Activated CD4-positive, alpha-beta T cell treated with anti-CD3 and anti-CD28 coated beads, Interleukin-2, Interleukin-4, amounts not matched to agents 100 ng/mL and 50 ng/mL, durations not matched to agents 16 hours and 8 hours (primary cell): ENCODE measurements at places on chromosomes 5 and 9.

DNA sequence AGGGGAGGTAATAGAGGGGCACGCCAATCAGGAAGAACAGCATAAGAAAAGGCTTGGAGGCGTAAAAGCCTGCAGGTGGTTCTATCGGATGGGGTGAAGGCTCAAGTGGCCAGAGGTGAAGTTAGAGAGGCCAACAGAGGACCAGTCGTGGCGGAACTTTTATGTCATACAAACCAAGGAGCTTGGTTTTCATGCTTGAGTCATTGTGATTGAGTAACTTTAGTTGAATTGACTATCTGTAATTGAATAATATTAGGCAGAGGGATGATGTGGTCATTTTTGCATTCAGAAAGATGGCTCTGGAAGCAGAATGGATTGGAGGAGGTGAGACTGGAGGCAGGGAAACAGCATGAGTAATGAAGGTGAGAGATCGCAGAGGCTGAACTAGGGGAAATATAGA lies 7.2 kb upstream of the SPINK4 start:
- DNase-seq: no peak

GRCh38 chr9:129501771-129502319 lies 119.1 kb downstream of the C9orf50 start:
- DNase-seq: no peak

GRCh38 chr5:142382186-142382585 lies 57.4 kb upstream of the SPRY4 start:
- no peak for DNase-seq

DNA sequence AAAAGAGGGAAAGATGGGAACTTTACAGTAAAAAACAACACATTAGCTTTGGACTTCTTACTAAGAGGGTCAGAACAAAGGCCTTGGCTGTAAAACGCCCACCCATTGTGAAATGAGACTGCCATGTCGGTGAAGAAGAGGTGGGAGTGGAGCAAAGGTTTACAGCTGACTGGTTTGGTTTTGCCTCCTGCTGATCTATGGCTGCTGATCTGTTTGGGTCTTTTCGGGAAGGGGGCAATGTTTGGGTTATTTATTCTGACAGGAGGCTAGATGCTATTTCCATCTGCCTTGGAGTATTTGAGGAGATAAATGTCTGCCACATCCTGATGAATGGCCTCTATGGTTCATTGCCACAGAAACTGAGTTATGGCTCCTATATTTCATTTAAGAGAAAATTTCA lies 408.7 kb downstream of the TLE4 start:
- DNase-seq: no peak

GRCh38 chr9:86637515-86637914 lies 283.3 kb upstream of the TUT7 start:
- no peak for DNase-seq

DNA sequence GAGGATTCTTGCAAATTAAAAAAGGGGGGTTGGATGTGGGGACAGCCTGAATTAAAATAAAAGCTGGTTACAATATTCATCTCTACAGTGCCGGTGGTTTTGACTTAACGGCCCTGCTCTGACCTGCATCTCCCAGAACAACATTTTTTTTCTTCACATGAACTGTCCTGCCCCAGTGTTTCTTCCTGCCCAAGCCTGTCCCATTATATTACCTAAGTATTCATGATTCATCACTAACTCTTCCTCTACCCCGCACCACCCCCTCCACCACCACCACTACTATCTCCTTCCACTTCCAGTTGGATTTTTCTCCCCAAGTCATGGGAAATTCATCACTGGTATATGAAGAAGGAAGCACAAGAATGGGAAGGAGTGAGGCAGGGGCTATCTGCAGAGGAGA lies 90.1 kb downstream of the ZFAND5 start:
- no peak for DNase-seq

- DNase-seq: no peak
These were observed 140.2 kb upstream of the LPAR1 start for GRCh38 chr9:111178331-111179055.

DNA sequence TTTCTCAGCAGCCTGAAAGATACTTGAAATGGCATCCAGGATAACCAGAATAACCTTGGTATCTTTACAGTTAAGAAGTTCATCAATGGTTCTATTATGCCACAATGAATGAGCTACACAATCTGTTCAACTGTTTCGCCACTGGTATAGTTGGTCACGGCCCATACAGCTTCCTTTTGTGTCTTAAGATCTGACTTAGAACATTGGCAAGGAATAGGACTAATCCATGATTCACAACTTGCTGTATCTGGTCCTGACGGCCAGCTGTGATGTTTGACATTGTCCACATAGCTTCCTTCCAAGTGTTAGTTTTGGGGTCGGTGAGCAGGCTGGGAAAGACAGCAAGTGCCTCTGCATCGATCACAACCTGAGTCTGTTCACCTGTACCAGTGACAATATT lies 113.3 kb upstream of the RAD23B start:
- DNase-seq: no peak

DNA sequence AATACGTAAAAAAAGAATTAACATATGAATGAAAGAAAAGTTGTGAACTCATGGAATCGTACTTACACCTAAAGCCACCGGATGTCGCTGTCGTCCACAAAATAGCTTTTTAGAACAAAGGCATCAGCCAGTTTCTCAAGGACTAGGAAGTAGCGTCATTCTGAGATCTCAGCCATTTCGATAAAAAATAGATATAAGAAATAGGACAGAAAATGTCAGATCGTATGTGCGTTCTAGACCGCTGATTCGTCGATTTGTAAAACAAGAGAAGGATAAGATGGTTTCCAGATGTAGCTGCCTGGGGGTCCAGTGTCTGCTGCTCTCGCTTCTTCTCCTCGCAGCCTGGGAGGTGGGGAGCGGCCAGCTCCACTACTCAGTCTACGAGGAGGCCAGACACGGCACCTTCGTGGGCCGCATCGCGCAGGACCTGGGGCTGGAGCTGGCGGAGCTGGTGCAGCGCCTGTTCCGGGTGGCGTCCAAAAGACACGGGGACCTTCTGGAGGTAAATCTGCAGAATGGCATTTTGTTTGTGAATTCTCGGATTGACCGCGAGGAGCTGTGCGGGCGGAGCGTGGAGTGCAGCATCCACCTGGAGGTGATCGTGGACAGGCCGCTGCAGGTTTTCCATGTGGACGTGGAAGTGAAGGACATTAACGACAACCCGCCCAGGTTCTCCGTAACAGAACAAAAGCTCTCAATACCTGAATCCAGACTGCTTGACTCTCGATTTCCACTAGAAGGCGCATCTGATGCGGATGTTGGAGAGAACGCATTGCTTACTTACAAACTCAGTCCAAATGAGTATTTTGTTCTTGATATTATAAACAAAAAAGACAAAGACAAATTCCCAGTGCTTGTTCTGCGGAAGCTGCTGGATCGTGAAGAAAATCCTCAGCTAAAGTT lies at the start of gene PCDHA10:
Gene PCDHA10 (plus strand): TSS at position 126 of the 903 bp plus-strand sequence. CDS start 152 bp downstream, at position 278.
- DNase-seq: no peak

DNA sequence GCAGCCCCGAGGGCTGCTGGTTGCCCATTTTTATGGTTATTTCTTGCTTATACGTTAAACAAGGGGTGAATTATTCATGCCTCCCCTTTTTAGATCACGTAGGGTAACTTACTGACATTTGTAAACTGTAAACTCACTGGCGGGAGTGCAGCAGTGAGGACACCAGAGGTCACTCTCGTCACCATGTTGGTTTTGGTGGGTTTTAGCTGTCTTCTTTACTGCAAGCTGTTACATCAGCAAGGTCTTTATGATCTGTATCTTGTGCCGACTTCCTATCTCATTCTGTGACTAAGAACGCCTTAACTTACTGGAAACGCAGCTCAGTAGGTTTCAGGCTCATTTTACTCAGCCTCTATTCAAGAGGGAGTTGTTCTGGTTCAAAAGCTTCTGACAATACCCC lies 155.0 kb upstream of the PRDM9 start:
- no peak for DNase-seq

- DNase-seq: no peak
These were observed 5.5 kb downstream of the FOXD1 start for GRCh38 chr5:73442996-73443627.

DNA sequence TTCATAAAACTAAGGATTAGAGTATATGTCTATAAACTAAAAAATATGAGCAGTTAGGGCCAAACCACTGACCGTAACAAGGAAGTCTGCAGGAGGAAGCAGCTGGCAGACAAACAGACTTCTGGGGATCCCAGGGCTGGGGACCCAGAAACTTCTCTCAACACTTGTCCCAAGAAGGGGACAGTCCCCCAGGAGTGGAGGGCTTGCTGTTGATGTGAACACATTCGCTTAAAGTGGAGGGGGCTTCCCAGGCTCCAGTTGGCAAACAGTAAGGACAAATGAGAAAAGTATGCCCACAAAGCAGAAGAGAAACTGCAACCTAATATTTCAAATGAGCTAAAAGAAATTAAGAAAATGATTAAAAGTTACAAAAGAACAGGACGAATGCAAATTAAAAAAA lies 83.7 kb downstream of the PDE8B start:
- no peak for DNase-seq

GRCh38 chr5:147750065-147750464 lies 32.5 kb downstream of the JAKMIP2 start:
- DNase-seq: no peak

GRCh38 chr9:113543982-113544303 lies 80.4 kb downstream of the RGS3 start:
- no peak for DNase-seq

GRCh38 chr9:134640506-134641172 lies 964 bp upstream of the COL5A1 start:
- DNase-seq: no peak

- DNase-seq: no peak
These were observed 13.7 kb upstream of the ARAP3 start for GRCh38 chr5:141695627-141696215.

- peak; percentile 49 for DNase-seq
These were observed 12.4 kb upstream of the NFIB start for GRCh38 chr9:14326264-14326826.

GRCh38 chr5:127909066-127909465 lies 174.5 kb upstream of the SLC12A2 start:
- peak; percentile 11 for DNase-seq
